Activated T-cell treated with anti-CD3 and anti-CD28 coated beads, Interleukin-2, amount 50 U/mL, for 72 hours (primary cell): ENCODE measurements at places on chromosomes 3 and 15. TPM values are rescaled to one million over a fixed set of nuclear protein-coding genes. Genes with fewer than 3 reads are reported as not detected.
A peak's percentile ranks its signal among the peaks of the same experiment; 100 is the strongest.

The CASR gene
- 0.17 TPM for total RNA-seq

The PYGO1 gene
- not detected for total RNA-seq

The CFAP91 gene
- total RNA-seq, result 0.41 TPM

The PLA2G4D gene
- not detected for total RNA-seq

The SH3GL3 gene
- not detected for total RNA-seq

The MELTF gene
- total RNA-seq, result 2.9 TPM

DNA sequence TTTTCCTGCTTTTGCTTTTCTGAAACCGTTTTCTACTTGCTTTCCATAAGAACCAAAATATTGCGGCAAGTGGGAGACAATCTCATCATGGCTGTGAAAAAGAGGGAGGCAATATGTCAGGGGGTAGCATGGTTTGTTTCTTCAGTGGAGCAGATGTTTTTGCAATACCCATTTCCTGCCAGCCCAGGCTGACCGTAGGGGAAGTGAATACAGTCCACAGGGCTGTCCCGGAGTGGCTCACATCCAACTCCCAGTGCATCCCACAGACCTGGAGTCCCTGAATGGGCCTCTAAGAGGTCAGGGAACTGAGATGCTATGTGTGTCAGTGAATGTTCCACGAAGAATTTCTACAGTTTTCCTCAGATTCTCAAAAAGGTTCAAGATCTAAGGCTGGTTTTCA is 69.6 kb downstream of the EPHB1 start:
- no peaks in the 10 kb centered on the region for H3K4me1 ChIP-seq
- H3K27me3 ChIP-seq, result peaks cover 22% of the 10 kb centered on the region

DNA sequence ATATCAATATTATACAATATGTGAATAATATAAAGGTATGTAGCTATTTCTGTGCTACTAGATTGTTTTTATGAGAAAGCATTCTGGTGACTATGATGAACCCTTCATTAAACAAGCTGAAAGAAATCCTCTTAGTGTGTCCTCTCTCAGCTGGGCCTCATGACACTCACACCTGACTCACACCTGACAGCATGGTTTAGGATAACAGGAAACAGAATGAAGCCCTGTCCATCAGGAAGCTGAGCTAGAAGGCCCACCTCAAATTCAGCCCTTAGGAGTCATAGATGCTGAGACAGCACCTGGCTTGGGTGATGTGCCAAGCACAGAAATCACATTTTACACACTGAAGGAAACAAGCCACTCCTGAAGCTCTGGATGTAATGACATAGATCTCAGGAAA is 30.8 kb downstream of the CHCHD4 start:
- H3K27ac ChIP-seq, result no peak overlapping the region
- no peak for DNase-seq
- H3K4me1 ChIP-seq, result no peaks in the 10 kb centered on the region
- H3K4me3 ChIP-seq, result no peak overlapping the region
- peaks cover 30% of the 10 kb centered on the region for H3K27me3 ChIP-seq

DNA sequence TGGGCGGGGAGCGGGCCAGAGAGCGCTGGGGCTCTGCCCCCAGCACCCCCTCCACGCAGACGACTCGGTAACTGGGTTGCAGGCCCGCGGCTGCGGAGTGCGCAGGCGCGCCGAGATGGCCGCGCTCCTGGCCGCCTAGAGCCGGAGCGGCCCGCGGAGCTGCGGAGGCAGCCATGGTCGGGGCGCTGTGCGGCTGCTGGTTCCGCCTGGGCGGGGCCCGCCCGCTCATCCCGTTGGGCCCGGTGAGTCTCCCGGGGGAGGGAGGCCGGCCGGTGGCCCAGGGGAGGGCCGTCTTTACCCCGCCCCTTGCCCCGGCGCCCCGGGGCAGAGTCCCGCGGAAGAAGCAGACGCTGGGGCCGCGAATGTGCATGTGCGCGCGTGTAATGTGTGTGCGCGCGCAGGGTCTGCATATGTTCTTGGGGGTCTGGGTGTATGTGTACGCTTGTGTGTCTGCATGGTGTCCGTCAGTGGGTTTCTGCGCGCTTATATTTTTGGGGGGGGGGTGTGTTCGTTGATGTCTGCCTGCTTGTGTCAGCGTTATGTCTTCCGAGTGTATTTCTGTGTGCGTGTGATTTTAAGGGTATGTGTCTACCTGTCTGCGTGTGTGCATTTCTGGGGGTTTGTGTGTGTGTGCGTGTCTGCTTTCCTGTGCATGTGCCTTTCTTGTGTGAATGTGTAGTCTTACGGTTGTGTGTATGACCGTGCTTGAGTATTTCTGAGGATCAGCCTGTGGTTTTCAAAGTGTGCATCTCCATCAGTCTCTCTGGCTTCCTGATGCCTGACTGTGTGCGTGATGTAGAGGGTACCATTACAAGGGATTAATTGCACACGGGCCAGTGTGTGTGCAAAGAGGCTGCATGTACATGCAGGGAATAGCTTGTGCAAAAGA is at the start of gene ABHD14A:
TSS of gene ABHD14A (plus strand) at position 102 of the 889 bp plus-strand sequence. CDS start at position 174, 72 bp downstream.
- H3K27me3 ChIP-seq, result no peaks in the 10 kb centered on the region
- peak within 1 kb of the TSS; percentile 96 for H3K27ac ChIP-seq
- peaks cover 5% of the 10 kb centered on the region for H3K36me3 ChIP-seq
- peak within 1 kb of the TSS; percentile 99 for H3K4me3 ChIP-seq

GRCh38 chr15:65333856-65334255 is 29.4 kb downstream of the RNU5B-1 start:
- no peaks in the 10 kb centered on the region for H3K36me3 ChIP-seq
- no peak overlapping the region for H3K27ac ChIP-seq
- H3K4me3 ChIP-seq, result no peak overlapping the region
- H3K4me1 ChIP-seq, result no peaks in the 10 kb centered on the region

DNA sequence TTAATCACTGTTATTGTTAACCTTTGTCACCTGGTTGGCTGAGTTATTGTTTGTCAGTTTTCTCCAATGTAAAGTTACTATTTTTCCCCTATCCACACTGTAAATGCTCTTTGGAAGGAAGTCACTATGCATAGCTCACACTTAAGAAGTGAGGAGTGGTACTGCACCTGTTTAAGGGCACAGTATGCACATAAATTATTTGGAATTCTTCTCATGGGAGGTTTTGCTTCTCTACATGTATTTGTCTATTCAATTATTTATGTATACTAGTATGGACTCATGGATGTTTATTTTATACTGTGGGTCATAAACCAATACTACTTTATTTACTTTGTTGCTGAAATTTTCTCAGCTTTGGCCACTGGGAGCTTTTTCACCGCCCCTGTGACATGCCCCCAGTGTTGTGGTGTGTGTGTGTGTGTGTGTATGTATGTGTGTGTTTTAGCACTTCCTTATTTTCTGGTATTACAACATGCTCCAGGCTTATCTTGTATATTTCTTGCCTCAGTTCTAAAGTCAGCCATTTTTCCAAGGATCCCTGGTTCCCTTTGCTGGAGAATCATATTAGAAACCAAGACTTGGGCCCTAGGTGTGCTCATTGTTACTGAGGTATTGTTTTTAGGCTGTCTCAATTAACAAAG is 290.5 kb downstream of the KBTBD8 start:
- no peak overlapping the region for H3K4me3 ChIP-seq
- no peaks in the 10 kb centered on the region for H3K36me3 ChIP-seq
- H3K27me3 ChIP-seq, result no peaks in the 10 kb centered on the region
- peaks cover 8% of the 10 kb centered on the region for H3K4me1 ChIP-seq
- H3K27ac ChIP-seq, result no peak overlapping the region
- no peak for DNase-seq

DNA sequence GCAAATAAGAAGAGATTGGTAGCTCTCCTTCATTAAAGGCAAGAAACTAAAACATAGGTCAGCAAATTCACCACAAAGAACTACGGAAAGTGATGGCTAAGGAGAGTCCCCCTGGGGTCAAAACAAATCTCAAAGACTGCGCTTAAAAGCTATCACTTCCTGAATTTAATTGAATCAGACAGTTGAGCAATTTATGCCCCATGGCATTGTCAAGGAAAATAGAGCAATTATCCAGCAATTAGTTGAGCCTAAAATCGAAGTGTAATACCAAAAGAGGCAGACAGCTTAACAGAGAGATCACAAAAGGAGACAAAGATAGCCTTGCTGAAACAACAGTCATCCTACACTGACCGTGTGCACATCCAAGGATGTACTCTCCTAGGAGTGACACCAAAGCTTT is 74.4 kb upstream of the SCN10A start:
- no peaks in the 10 kb centered on the region for H3K4me1 ChIP-seq
- no peaks in the 10 kb centered on the region for H3K36me3 ChIP-seq
- H3K4me3 ChIP-seq, result no peak overlapping the region
- no peaks in the 10 kb centered on the region for H3K27me3 ChIP-seq
- H3K27ac ChIP-seq, result no peak overlapping the region

DNA sequence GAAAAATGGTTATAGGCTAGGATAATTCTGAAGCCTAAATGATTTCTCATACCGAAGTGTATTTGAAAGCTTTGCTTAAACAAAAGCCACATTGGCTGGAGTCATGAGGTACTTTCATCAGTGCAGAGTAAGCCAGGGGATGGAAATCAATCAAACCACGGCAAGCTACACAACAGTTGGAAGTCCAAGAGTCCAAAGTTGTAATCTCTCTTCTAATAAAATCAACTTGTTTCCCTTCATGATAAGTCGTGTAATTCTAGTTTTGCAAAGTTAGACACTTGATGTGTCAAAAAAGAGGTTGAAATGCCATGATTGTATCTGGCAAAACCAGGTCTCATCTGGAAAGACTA is 250.5 kb upstream of the VEPH1 start:
- no peak overlapping the region for H3K4me3 ChIP-seq
- no peaks in the 10 kb centered on the region for H3K36me3 ChIP-seq
- H3K27ac ChIP-seq, result no peak overlapping the region
- no peak for DNase-seq
- no peaks in the 10 kb centered on the region for H3K27me3 ChIP-seq
- no peaks in the 10 kb centered on the region for H3K4me1 ChIP-seq

- DNase-seq, result no peak
- no peak overlapping the region for H3K27ac ChIP-seq
- no peak overlapping the region for H3K4me3 ChIP-seq
- H3K4me1 ChIP-seq, result peaks cover 29% of the 10 kb centered on the region
- no peaks in the 10 kb centered on the region for H3K27me3 ChIP-seq
Observed at GRCh38 chr3:169871129-169871886, 1.6 kb upstream of the LRRC31 start.

DNA sequence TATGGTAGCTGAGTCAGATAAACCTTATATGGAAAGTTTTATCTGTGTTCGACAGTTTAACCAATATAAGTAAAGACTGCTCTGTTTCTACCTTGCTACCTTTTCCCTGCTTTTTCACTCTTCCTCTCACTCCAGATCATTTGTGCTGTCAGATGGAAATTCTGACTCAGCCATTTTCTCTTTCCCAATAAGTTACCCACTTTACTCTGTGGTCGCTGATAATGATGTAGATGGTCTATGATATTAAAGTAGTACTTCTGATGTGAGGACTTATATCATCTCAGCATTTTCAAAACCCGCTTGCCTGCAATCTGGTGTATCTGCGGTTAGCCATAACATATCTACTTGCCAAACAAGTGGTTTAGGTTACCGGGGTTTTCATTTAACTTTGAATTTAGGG is 15.0 kb upstream of the UTS2B start:
- peak overlapping the region; percentile 60 for H3K27ac ChIP-seq
- peaks cover 2% of the 10 kb centered on the region for H3K4me1 ChIP-seq
- H3K4me3 ChIP-seq, result peak overlapping the region; percentile 6
- no peaks in the 10 kb centered on the region for H3K36me3 ChIP-seq
- no peaks in the 10 kb centered on the region for H3K27me3 ChIP-seq

- H3K27ac ChIP-seq, result no peak overlapping the region
- no peak overlapping the region for H3K4me3 ChIP-seq
- H3K27me3 ChIP-seq, result no peaks in the 10 kb centered on the region
- no peaks in the 10 kb centered on the region for H3K36me3 ChIP-seq
Observed at GRCh38 chr3:42175386-42176240, 84.5 kb downstream of the TRAK1 start.

DNA sequence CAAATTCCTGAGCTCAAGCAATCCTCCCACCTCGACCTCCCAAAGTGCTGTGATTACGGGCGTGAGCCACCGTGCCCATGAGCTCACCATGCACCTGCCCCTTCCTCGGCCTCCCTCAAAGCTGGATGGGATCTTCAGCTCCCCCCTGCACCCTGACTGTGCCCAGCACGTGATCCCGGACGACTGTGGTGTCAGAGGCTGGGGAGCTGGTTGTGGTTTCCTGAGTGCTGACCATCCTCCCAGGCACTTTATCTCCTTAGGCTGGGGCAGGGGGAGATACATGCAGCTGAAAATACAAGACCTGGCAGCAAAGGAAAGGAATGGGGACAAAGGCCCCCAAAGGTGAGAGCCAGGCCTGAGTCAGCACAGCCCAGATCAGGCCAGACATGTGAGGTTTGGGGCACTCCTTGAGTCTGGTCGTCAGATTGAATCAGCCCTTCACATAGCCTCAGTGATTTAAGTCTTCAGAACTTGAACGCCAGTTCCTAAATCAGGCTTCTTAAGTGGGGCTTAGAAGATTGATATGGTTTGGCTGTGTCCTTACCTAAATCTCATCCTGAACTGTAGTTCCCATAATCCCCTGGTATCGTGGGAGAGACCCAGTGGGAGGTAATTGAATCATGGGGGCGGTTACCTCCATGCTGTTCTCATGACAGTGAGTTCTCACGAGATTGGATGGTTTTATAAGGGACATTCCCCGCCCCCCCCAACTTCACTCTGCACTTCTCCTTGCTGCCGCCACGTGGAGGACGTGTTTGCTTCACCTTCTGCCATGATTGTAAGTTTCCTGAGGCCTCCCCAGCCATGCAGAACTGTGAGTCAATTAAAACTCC is 35.8 kb downstream of the PRKCD start:
- peak; percentile 38 for DNase-seq
- no peaks in the 10 kb centered on the region for H3K27me3 ChIP-seq
- H3K36me3 ChIP-seq, result no peaks in the 10 kb centered on the region
- no peak overlapping the region for H3K27ac ChIP-seq
- peaks cover 17% of the 10 kb centered on the region for H3K4me1 ChIP-seq
- H3K4me3 ChIP-seq, result no peak overlapping the region

GRCh38 chr3:182711261-182711683 is 82.0 kb upstream of the ATP11B start:
- no peak overlapping the region for H3K4me3 ChIP-seq
- DNase-seq, result no peak
- no peak overlapping the region for H3K27ac ChIP-seq
- H3K27me3 ChIP-seq, result no peaks in the 10 kb centered on the region
- H3K36me3 ChIP-seq, result no peaks in the 10 kb centered on the region

GRCh38 chr3:170274641-170275040 is 52.4 kb downstream of the PRKCI start:
- peak overlapping the region; percentile 16 for H3K27ac ChIP-seq
- no peak for DNase-seq
- peaks cover 30% of the 10 kb centered on the region for H3K4me1 ChIP-seq
- no peak overlapping the region for H3K4me3 ChIP-seq

GRCh38 chr15:52668133-52668532 is 11.1 kb downstream of the ATOSA start:
- DNase-seq, result no peak
- peaks cover 7% of the 10 kb centered on the region for H3K36me3 ChIP-seq
- no peak overlapping the region for H3K4me3 ChIP-seq
- no peaks in the 10 kb centered on the region for H3K27me3 ChIP-seq
- peaks cover 25% of the 10 kb centered on the region for H3K4me1 ChIP-seq

GRCh38 chr3:160973067-160973809 is 131.9 kb downstream of the B3GALNT1 start:
- H3K27me3 ChIP-seq, result peaks cover 6% of the 10 kb centered on the region
- H3K27ac ChIP-seq, result no peak overlapping the region
- H3K4me1 ChIP-seq, result peaks cover 4% of the 10 kb centered on the region
